ENCODE measurements at places on chromosomes 1 and 21.

GRCh38 chr1:191969290-191969689, 189.0 kb upstream of the RGS18 start:
- DNase-seq = no peak

GRCh38 chr1:209627732-209628196, 24.5 kb downstream of the LAMB3 start:
- DNase-seq = no peak

GRCh38 chr1:115810609-115811008, 30.3 kb downstream of the NHLH2 start:
- DNase-seq = no peak

DNA sequence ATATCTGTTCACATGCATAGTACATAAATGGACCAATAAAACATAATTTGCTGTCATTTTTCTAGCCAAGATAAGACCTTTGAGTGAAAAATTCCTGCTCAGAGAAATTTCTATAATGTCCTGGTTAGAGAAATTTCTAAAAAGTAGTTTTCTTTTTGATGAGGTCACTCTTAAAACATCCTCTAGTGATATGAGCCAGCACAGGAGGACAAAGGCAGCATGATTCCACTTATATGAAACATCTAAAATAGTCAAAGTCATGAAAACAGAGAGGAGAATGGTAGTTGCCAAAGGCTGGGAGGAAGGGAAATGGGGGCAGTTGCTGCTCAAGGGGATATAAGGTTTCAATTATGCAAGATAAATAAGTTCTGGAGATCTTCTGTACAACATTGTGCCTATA, 239.4 kb downstream of the BACH1 start:
- DNase-seq = peak; percentile 20

DNA sequence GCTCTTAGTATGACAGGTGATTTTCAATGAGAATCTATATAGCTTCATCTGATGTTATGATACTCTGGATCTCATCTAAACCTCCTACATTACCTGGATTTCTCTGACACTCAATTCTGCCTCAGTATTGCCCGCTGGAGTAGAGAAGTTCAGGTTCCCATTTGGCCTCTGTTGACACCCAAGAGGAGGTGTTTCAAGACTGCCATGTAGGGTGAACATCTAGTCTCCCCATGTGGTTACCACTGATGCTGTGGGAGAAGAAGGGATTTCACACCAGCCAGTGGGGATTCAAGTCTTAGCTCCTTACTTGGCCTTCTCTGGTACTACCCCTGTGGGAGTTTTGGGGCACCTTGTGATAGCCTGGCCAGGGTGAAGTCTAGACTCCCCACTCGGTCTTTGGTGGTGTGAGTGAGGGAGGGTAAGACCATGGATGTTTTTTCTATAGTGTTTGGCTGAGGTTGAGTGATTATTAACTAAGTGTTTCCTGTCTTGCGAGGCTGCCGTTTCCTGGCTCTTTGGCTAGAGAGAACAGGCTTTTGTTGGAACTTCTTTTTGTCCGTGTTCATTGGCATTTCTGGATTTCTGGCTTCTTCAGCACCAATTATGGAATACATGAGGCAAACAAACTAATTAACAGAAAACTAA, 90.7 kb downstream of the RHOU start:
- DNase-seq = no peak

GRCh38 chr1:111955755-111956154, 33.7 kb downstream of the KCND3 start:
- no peak for DNase-seq

GRCh38 chr1:210686841-210687240, 358.1 kb downstream of the HHAT start:
- no peak for DNase-seq

- no peak for DNase-seq
Observed at GRCh38 chr1:215459136-215459535, 108.0 kb upstream of the KCTD3 start.

GRCh38 chr1:174007851-174008250, 14.3 kb downstream of the RC3H1 start:
- DNase-seq = no peak

- no peak for DNase-seq
Observed at GRCh38 chr1:167446966-167447365, 71.4 kb downstream of the CD247 start.

GRCh38 chr21:46544003-46544402, 60.9 kb downstream of the S100B start:
- no peak for DNase-seq

GRCh38 chr1:86504895-86505563, 36.3 kb downstream of the CLCA1 start:
- DNase-seq = no peak
